Midbrain (tissue), 1 donor: ENCODE measurements at places on chromosomes 6 and 20.

GRCh38 chr6:55866128-55866527, 9.3 kb downstream of the BMP5 start:
- DNase-seq: no peak

GRCh38 chr6:83417880-83418663, 12.8 kb downstream of the ME1 start:
- DNase-seq: peak; percentile 54

DNA sequence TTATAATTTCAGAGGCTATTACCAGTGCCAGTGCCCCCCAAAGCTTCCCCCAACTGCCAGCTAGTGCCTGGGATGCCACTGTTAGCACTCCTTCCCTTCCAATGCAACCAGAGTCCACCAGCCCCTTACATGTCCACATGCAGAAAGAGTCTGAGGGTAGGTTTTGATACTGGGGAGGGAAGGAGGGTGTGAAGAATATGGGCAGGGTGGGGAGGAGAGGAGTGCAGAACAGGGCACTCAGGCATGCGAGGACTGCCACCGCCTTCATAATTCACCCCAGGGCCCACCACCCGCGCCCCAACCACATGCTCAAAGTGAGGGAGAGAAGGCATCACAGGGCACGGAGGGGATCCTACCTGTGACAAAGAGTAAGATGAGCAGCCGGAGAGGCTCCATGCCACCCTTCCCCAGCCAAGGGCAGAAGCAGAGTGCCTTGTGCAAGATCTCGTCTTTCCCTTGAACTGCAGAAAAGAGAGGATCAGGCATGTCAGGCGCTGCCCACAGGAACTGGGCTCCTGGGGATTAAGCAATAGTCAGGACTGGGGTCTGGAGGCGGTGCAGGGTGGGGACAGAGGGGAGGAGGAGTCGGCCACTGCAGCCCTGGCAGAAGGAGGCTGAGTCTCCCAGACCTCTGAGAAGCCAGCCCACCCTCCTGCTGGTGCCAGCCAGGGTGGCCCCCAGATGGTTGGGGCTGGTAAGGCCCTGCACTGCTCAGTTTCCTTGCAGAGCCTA, at the start of gene TREM2:
Gene TREM2, minus strand, starts transcription at position 430 of the 732 bp plus-strand sequence. Its CDS starts 34 bp downstream, at position 396.
- DNase-seq: no peak

DNA sequence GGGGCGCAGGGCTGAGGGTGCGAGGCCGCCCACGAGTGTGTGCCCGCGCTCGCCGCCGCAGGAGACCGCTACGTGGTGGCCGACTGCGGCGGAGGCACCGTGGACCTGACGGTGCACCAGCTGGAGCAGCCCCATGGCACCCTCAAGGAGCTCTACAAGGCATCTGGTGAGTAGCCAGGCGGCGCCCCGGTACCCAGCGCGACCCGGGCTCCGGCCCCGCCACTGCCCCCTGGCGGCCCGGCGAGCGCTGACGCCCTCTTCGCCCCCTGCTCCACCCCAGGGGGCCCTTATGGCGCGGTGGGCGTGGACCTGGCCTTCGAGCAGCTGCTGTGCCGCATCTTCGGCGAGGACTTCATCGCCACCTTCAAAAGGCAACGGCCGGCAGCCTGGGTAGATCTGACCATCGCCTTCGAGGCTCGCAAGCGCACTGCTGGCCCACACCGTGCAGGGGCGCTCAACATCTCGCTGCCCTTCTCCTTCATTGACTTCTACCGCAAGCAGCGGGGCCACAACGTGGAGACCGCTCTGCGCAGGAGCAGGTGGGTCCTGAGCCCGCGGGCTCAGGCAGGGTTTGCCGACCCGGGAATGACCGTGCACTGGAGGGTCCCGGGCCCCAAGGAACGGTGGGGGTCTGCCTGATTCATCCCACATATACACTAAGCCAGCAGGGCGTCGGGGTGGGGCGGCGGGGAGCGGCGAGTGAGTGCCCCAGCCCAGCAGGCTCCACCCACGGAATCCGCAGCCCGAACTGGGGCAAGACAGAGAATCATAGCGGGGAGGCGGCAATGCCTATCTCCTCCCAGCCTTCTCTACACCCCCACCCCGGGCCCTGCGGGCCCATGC, 17.4 kb downstream of the HSPA12B start:
- DNase-seq: peak; percentile 21

GRCh38 chr6:169724494-169725124, at the start of gene PHF10:
Gene PHF10 (minus strand): TSS chr6:169724500. CDS start chr6:169723931, 569 bp downstream.
- DNase-seq: peak; percentile 26

GRCh38 chr6:5231289-5231688, 29.5 kb downstream of the LYRM4 start:
- peak; percentile 18 for DNase-seq

- DNase-seq: no peak
These were observed 31.4 kb downstream of the PTPN1 start for GRCh38 chr20:50541606-50542041.

DNA sequence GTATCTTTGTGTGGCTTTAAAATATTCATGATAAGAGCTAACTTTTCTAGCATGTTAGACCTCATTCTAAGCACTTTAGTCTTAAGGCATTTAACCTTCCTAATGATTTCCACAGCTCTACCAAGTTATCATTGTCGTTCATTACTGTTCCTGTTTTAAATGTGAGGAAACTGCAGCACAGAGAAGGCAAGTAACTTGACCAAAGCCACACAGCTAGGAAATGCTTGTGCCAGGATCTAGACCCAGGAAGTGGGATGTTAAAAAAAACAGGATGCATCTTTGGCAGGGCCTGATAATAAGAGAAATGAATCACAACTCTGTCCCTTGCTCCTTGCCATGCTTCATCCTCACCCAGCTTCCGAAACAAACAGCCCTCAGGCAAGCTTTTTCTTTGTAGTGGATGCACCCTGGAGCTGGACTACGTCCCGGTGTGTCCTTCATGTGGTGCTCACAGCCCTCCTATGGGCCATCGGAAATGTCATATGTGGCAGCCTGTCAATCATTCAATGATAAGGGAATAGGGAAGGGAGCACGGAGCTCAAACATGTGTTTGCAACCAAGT, 196.9 kb upstream of the RREB1 start:
- no peak for DNase-seq

DNA sequence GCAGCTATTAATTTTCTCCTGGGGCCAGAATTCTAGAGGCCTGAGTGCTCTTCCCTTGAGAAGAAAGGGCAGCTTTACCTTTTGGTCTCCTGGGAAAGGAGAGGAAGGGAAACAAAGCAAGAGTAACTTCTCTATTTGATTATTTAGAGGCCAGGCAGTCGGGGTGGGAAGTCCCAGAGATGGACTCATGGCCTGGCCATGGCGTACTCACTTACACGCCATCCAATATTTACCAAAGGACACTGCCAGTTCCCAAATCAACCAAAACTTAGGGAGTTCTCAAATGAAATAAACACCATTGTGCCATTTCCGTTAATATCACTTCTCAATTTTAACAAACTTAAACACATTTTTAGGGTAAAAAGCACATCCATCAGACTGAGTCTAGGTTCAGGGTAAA, 76.6 kb downstream of the CDS2 start:
- DNase-seq: no peak

DNA sequence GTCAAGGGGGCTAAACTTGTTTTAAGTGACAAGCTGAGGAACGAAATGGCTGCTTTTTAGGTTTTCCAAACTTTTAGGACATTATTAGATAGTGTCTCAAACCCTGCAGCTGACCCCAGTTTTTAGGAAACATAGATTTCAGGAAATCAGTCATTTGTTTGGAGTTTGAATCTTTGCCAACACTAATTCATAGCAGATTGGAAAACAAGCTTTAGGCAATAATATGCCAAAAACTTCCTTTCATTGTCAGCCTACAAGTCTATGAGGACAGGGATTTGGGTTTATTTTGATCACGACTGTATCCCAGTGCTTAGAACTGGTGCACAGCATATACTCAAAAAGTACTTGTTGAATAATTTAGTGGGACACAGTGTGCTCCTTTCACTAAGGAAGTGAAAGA, 123.2 kb downstream of the TINAG start:
- DNase-seq: no peak

DNA sequence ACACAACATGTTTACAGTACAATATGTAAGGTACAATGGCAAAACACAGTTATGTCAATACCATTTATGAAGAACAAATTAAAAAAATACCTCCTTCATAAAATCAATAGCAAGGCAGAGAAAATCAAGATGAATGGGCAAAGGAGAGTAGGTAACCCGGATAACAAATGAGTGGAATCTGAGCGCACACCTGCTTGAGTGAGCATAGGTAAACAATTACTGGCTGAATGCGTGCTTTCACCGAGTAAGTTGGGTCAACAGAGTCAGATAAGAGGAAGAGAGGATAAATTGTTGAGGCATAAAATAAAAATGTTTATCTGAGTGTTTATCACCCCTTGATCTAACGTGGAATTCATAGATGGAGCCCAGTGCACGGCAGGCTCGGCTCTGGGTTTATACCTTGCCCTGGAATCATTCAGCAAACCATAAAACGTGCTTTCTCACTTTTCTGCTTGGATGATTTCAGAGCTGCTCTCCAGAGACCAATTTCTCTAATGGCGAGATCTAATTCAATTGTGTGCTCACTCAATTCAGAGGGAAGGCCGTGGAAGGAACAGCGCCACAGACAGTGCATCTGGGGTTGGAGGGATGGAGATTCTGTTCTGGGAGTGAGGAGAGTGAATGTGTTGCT, 224.8 kb upstream of the MAP3K7 start:
- no peak for DNase-seq

GRCh38 chr20:6663104-6663503, 104.4 kb upstream of the BMP2 start:
- DNase-seq: no peak

DNA sequence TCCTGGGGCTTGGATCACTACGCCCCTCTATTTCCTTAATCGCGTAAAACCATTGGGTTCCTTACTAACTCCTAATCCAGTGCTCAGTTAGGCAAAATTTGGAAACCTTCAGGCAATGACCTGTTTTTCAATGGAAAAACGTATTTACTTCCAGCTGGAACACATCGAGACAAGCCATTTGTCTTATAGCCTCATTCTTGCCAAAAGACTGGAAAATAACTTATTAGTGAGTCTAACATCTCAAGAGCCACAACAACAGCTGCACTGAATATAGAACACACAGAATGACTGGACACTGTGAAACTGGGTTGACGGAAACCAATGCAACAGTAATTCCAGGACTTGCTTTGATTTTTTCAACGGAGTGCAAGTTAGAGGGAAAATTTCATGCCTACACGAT, 125.2 kb upstream of the MAP3K7 start:
- DNase-seq: no peak

GRCh38 chr6:73309535-73309784, 44.6 kb downstream of the DPPA5 start:
- DNase-seq: peak; percentile 4
